CD8-positive, alpha-beta T cell (primary cell): ENCODE measurements at places on chromosomes 4 and X. TPM values are rescaled to one million over a fixed set of nuclear protein-coding genes. Genes with fewer than 3 reads are reported as not detected.

GRCh38 chrX:85851418-85851817 is 195.9 kb downstream of the CHM start:
- DNase-seq, result no peak

- DNase-seq, result no peak
Observed at GRCh38 chr4:143667461-143667860, 33.0 kb downstream of the FREM3 start.

- DNase-seq, result no peak
Observed at GRCh38 chr4:82957045-82957444, 53.6 kb downstream of the LIN54 start.

- DNase-seq, result no peak
Observed at GRCh38 chr4:168585168-168586091, 88.6 kb downstream of the PALLD start.

- peak; percentile 28 for DNase-seq
Observed at GRCh38 chrX:135477576-135477975, 42.9 kb upstream of the INTS6L start.

DNA sequence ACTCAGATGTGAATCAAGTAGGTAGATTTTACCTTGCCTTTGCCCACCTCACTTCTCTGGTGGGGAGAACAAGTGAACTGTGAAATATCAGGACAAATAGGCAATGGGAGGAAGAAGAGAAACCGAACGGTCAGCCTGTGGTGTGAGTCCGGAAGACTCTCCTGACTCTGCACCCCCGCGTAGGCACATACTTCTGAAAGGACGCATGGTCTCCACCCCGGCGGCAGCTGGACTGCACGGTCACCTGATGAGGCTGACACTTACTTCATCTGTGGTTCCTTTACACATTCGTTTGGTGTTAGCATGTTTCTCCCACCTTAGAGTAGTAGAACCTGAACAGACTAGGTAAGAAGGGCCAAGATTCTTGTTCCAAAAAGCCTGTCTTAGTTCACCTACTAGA is 58.4 kb downstream of the NELFA start:
- no peak for DNase-seq

DNA sequence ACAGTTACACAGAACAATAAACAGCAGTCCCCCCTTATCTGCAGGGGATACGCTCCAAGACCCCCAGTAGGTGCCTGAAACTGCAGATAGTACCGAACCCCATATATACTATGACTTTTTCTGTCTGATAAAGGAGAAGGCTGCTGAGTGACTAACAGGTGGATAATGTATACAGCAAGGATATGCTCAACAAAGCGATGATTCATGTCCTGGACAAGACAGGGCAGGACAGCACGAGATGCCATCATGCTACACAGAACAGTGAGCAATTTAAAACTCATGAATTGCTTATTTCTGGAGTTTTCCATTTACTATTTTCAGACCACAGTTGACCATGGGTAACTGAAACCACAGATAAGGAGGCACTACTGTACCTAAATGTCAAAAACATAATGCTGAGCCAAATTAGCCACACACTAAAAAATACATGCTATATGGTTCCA is 76.1 kb downstream of the MANBA start:
- no peak for DNase-seq

DNA sequence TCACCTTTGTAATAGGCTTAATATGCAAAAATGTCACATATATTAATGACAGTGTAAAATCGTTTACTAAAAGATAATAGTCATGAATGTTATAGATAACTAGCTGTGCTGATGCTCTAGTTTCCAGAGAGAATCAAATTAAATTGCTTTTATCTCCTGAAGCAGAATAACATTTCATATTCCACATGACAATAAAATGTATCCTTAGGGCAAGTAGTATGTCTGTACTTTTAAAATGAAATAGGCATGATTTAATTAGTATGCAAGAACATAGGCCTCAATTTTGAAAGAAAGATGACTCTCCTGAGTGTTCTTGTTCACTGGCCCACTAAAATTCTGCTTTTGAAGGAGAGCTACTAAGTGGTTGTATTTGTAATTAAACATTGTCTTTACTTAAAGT is 1027.0 kb downstream of the ARAP2 start:
- no peak for DNase-seq

DNA sequence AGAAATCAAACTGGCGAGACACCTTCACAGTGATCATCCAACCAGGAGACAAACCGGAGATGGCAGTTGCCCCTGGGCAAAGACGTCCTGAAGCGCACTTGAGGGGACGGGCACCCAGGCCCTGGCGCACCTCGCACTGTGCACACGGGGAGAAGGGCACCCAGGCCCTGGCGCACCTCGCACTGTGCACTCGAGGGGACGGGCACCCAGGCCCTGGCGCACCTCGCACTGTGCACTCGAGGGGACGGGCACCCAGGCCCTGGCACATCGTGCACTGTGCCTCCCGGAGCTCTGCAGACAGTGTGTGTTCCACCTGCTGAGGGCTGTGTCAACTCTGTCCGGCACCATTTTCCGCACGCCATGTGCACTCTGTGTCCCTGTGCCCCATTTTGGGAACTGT is 34.6 kb upstream of the CPLX1 start:
- no peak for DNase-seq

DNA sequence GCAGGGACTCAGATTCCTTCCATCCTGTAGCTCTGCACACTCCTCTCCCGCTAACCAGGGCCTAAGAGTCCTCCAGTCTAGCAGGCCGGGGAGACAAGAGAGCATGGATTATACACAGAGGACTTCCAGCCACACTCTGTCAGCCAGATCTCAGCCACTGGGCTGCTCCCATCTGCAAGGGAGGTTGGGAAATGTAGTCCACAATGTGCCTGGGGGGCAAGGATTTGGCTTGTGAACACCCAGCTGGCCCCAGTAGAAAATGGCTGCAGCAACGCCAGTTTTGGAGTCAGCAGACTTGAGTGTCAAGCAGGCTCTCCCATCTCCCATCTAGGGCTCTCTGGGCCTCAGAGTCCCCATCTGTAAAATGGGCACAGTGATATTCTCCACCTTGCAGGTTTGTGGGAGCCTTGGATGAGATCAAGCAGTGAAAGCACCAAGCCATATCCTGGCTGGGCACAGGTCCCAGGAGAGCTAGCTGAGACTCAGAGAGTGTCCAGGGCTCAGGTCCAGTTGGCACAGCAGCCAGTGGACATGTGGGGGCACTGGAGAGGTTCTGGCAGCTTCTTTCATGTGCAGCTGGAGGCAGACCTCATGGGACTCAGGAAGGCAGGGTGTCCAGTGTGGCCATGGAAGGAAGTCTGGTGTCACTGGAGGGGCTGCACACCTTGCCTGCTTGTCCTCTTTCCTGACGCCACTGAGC is 14.6 kb downstream of the PSAPL1 start:
- DNase-seq, result no peak

DNA sequence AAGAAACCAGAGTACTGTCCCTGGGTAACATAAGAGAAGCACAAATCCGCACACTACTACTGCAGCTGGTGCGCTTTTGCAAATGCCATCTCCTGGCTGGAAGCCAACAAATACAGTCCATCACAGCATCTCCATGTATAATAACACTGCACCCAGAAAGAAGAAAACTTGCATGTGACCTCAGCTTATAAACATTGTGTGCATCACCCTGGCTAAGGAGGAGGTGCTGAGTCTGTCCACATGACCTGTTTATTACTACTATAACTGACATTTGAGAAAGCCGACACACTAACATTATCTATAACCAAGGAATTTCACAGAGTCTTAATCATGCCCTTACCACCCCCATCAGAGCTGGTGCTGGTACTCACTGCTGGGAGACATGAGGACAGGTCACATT is 516.8 kb downstream of the CFAP47 start:
- no peak for DNase-seq

GRCh38 chr4:160319221-160319867 is 1216.5 kb downstream of the RAPGEF2 start:
- DNase-seq, result no peak

DNA sequence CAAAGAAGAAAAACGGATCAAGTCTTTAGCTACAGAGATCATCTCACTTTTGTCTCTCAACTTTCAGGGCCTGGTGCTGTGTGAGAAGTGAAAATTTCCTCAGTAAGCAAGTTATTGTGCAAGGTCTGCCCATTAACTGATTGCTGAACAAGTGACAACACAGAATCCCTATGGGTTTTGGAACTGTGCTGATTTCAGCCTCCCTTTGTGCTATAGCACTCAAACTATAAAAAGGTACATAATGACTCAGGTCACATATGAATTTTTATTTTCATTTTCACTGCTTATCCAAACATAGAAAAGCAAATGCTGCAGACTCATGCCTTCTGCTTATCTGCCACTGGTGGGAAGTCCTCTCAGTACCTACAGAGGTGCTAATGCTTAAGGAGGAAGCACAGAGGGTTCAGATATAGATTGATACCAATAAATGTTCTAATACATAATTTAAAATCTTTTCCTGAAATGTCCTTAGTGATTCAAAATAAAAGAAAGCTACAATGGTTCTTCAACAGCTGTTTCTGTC is 576.2 kb upstream of the CT83 start:
- DNase-seq, result no peak

GRCh38 chr4:94015956-94016355 is 187.4 kb downstream of the ATOH1 start:
- no peak for DNase-seq

- DNase-seq, result no peak
Observed at GRCh38 chr4:128654465-128654864, 155.0 kb upstream of the JADE1 start.

DNA sequence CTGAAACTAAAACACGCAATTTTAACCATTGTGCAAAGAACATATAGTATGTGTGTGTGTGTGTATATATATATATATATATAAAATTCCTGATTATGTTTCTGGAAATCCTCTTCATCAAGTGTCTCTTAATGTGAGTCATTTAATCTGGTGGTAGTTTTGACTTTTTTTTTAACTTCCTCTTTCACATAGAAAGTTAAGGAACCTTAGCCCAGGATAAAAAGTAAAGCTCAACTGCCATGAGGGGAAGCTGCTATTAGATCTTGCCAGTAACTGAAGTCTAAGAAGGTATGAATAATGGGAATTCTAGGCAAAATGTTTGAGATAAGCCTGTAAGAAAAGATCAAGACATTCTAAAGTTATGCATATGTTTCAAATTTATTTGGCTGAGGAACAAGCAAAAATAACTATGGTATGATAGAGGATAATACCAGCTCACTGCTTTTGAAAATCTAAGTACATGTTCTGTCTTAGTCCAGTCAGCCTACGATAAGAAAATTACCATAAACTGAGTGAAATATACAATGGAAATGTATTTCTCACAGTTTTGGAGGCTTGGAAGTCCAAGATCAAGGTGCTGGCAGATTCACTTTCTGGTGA is 757.0 kb downstream of the TRAM1L1 start:
- no peak for DNase-seq

REELD1 gene
- 0.38 TPM for total RNA-seq

BEX1 gene
- 1.0 TPM for total RNA-seq

LDB2 gene
- total RNA-seq, result not detected

ASB9 gene
- total RNA-seq, result not detected

SPP1 gene
- total RNA-seq, result not detected

NPY2R gene
- total RNA-seq, result not detected

ABLIM2 gene
- total RNA-seq, result 1.2 TPM

SSX4 gene
- not detected for total RNA-seq

PGAM4 gene
- total RNA-seq, result not detected
